Activated naive CD4-positive, alpha-beta T cell treated with anti-CD3 and anti-CD28 coated beads, Interleukin-2, amount 10 ng/mL, durations not matched to agents 7 days and 5 days (primary cell): ENCODE measurements at places on chromosomes 7 and 10.

GRCh38 chr7:129343099-129343700 lies 91.0 kb upstream of the STRIP2 start:
- peak; percentile 23 for DNase-seq

DNA sequence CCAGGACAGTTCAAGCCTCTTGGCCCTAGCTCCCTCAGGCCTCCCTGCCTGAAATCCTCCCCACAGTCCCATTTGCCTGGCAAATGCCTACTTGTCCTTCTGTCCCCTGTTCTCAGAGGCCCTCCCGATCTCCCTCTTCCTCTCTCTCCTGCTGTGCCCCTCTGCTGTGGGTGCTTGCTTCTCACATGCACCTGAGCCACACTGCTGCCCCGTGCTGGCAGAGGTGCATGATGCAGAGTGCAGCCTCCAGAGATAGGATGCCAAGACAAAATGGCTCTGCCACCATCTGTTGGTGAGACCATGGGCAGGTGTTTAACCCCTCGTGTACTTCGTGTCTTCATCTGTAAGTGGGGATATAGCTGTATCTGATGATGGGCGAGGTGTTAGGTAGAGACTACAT lies 158.4 kb downstream of the RGS10 start:
- DNase-seq, result no peak

- no peak for DNase-seq
Measured at GRCh38 chr10:51700228-51700817, 928 bp upstream of the CSTF2T start.

- DNase-seq, result no peak
Measured at GRCh38 chr10:78162853-78163252, 129.2 kb downstream of the RPS24 start.

DNA sequence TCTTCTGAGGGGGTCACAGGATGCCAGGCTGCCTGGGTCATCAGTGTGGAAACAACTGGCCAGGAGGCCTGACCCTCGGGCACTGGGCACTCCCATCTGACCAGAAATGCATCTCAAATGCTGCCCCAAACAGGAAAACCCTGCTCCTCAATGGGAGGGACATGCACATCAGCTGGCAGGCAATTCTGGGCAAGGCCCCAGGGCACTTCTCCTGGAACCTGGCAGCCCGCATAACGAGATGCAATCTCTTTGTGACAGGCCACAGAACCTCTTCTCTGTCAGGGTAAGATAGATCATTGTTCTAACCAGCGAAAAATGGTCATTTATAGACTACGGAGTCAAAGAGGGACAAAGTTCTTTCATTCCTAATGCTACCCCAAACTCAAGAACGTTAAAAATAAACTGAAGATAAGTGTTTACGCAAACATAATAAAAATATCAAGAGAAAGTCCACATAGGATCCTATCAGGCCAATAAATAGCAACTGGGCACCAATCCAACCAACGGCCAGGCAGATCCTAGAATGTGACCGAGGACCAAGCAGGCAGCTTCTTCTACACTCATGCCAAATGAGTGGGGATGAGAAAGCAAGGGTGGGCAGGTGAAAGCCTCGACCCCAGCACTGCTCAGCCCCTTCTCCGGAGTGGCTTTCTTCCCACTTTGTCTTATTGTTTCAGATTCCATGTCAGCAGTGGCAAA lies 212.3 kb downstream of the TCERG1L start:
- DNase-seq, result no peak

GRCh38 chr10:37957841-37958240 lies 18.6 kb downstream of the ZNF25 start:
- DNase-seq, result no peak

- DNase-seq, result no peak
Measured at GRCh38 chr7:143259765-143260164, 3.5 kb upstream of the GSTK1 start.

- DNase-seq, result no peak
Measured at GRCh38 chr7:15424468-15424867, 137.3 kb downstream of the AGMO start.

DNA sequence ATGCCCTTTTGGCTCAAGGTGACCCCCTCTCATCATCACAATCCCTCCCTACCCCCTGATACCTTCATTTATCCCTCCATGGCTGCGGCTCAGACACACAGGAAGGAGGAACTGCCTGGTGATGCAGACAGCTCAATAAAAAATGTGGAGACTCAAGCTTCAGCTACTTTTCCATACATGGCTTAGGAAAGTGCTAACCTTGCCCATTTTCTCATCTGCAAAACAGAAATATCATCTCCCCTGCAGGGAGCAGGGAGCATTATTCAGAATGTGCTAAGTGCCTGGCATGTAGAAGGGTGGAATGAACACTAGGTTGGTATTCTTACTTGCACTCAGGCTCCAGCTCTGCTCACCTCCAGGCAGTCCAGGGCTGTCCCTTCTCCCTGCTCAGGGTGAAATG lies 23.8 kb downstream of the CXCL12 start:
- DNase-seq, result no peak

DNA sequence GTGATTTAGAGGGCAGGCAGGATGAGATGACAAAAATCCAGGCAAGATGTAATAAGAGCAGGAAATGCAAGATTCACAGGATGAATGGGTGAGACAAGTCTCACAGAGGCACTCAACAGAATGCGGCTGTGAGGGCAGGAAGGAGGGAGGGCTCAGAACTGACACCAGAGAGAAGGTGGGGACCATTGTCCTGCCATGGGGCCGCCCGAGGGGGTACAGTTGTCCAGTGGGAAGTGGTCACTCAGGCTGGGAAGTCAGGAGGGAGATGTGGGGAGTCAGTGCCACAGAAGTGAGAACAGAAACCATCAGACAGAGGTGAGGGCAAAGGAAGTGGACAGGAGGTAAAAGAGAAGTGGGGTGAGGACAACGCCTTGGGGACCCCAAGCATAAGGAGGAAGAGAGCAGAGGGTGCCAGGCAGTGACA lies 8.9 kb downstream of the HIP1 start:
- DNase-seq, result no peak

- no peak for DNase-seq
Measured at GRCh38 chr7:83956104-83956503, 238.5 kb downstream of the SEMA3A start.

- no peak for DNase-seq
Measured at GRCh38 chr10:114795039-114795438, 26.5 kb upstream of the FHIP2A start.

DNA sequence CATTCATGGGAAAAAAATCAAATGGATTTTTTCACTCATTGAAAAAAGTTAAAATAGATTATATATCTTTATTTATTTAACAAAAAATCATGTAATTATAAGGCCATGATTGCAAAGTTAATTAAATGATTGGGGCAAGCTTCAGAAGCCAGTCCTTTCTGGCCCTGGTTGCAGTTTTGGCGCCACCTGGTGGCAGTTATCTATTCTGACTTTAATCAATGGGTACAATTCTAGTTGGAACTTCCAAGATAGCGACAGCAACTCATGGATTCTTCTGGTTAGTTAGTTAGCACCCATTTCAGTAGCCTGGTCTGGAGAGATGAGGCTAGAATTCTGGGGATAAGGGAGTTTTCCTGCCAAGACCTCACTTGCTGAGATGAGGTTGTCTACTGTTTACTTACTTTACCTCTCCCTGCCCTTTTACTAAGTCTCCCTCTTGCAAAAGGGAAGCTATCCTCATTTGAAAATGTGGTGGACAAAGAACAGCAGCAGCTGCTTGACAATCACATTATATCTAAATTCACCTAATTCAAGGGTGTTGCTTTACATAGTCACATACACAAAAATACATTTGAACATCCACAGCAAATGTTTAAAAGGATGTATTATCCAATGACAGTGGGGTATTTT lies 42.3 kb downstream of the NOC3L start:
- DNase-seq, result peak; percentile 75

DNA sequence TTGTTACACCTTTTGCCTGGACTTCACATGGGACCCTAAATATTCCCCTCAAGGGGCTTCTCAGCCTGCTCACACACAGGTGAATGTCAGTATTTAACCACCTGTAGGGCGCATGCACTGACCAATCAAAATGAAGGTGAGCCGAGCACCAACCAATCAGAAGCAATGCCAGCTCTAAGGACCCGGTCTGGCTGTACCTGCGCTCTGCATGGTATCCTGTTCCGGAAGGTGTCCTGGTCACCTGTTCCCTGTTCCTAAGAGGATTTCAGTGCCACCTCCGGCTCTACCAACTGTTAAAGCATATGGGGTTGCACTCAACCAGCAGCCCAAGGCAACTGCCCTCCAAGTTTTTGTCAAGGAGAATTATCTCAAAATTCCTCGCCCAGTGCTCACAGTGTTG lies 18.4 kb upstream of the CALN1 start:
- no peak for DNase-seq

- DNase-seq, result no peak
Measured at GRCh38 chr7:17126413-17127268, 171.8 kb upstream of the AHR start.

DNA sequence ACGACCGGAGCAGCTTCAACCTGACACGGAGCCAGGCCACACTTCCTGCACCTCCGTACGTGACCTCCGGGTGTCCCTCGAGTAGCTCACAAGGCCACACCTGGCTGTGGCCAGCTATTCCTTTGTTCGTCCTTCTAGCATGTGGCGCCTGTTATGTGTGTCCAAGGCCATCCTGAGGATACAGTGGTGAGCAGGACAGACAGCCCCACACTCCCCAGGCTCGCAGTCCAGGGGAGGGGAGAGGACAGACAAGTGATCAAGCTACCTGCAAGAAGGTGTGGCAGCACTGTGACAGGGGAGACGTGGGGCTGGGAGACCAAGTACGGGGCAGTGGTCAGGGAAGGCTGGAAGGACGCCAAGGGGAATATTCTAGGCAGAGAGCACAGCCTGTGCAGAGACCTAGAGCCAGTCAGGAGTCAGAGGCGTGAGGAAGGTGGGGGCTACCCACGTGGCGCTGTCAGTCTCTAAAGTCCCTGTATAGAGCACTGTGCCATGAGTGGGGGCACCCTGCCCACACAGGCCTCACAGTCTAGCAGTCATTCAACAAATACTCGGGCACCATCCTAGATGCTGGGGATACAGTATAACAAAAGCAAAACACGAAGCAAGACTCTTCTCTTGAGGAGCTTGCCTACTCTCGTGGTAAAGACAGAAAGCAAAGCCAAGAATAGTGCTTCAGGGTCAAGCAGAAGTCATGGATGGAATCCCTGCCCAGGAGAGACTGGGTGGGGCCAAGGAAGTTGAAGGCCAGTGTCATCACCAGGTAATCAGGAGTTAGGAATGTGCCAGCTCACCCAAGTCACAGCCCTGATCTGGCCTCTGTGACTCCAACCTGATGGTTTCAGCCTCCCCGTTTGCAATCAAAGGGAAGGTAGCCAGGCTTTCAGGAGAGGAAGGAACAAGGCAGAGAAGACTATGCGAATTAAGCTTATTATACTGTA lies 58.6 kb downstream of the PROSER2 start:
- DNase-seq, result no peak

GRCh38 chr7:34038816-34039470 lies 133.6 kb downstream of the BMPER start:
- DNase-seq, result no peak

DNA sequence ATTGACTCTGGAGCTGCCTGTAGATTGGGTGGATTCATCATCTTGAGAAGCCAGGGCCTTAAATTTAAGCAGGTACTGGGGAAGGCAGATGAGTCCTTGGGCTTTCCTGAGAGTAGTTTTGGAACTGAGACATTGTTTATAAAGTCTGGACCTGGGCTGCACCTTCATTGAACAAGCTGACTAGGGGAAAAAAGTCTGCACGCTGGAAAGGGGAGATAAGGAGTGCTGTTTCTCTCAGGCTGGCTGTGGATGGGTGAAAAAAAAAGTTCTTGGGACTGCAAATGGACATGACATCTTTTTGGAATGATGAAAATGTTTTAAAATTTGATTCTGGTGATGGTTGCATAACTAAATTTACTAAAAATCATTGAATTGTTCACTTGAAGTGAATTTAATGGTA lies 12.0 kb downstream of the SEC24C start:
- no peak for DNase-seq

DNA sequence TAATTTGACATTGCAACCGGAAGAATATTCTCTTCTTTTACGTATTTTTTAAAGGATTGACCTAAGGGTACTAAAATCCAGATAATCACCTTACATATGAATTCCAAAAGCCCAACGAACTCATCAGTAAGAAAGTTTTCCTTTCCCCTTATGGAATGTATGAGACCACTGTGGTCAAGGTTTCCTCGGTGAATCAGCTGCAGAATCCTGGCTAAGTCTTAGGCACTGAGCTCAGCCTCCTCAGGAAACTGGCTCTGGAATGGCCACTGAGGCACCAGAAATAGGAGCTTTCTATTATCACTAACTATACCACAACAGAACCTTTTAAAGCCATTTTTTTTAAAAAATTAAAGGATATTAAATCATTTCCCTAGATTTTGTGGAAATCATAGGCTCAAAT lies 21.0 kb downstream of the SVIL start:
- DNase-seq, result no peak

DNA sequence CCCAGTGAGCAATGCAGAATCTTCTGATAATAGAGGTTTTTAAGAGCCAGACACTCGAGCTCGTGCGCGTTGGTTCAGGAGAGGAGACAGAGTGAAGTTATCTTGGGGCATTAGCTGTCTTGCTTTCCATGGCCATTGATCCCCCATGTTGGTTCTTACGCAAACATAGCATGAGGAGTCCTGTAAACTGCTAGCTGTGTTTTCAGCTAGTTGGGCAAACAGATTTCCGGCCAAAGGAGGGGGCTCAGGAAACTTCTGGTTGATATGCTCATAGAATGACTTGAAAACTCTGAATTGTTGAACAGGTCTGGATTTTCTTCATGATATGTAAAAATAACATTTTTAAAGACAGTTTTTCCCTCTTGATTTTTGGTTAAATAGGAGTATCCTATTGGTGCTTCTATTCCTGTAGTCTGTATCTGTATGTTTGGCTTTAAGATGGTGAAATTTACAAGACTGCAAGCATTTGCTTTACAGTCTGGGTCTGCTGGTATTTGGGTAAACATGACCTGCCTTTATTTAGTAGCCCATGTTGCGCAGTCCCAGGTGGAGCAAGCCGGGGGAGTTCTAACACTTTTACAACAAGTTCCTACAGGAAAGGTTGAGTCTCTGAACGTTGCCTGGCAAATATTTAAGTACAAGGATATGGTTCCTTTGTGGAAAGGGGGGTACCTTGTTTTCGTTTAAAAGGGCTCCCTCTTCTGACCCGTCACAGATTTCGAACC lies 218.4 kb upstream of the KCND2 start:
- DNase-seq, result no peak

- DNase-seq, result no peak
Measured at GRCh38 chr7:26574476-26574875, 282.8 kb downstream of the SNX10 start.

DNA sequence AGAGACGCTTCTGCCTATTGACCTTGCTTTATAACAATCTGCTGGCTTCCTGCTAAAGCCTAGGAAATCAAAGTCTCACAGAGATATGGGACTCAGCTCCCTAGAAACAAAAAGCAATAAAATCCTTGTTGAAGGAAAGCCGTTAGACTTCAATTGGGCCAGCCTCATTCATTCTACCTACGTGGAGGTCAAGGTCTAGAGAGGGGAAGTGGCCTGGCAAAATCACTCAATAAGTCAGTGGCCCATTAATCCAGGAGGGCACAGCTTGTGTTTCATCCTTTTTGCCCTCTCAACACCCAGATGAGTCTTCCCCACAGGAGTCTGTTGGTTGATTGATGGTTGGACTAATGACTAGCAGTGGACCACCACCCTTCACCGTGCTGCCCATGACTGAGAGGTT lies 40.5 kb upstream of the ACSL5 start:
- no peak for DNase-seq

GRCh38 chr10:43070121-43071085 lies 6.5 kb upstream of the RET start:
- no peak for DNase-seq
